ENCODE measurements at places on chromosomes 16 and 17.

DNA sequence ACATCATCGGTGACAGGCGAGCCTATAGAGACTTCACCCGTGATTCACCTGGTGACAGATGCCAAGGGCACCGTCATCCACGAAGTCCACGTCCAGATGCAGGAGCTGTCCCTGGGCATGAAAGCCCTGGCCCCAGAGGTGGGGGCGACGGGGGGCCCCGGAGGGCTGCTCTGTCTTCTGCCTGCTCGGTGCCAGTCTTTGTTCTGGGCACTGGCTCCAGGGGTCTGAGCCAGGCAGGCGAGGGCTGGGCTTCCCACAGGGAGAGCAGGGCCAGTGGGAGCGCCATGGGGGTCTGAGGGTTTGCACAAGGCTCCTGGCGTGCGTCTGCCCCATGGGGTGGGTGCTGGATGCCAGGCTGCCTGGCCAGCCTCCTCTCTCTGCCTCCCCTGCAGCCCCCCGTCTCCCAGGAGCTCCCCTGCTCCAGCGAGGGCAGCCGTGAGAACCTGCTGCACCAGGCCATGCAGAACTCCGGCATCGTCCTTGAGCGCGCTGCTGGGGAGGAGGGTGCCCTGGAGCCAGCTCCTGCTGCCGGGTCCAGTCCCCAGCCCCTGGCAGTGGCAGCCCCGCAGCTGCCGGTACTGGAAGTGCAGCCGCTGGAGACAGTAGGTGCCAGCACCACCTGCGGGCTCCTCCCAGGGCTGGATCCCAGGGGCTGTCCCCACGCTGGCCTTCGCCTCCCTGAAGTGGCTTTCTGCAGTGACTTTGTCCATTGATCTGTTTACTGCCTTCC is 3.0 kb upstream of the DNASE1L2 start:
- DNase-seq: no peak

GRCh38 chr17:13490906-13491482 is 110.7 kb downstream of the HS3ST3A1 start:
- DNase-seq: no peak

DNA sequence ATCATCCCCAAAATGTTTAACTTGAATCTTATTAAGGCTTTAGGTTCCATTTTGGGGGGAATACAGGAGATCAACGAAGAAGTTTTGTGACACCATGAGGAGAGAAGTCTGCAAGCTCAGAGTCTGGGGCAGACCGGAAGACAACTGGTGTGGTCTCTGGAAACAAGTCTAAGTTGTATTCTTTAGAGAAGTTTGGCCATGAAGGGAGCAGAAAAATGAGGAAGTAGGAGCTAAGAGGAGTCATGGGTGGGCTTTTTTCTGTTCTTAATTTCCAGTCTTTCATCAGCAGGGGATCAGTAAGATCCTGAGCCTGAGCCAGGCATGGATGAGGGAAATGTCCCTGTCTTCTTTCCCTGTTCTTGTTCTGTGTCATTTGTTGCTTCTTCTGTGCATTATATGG is 35.8 kb upstream of the NF1 start:
- no peak for DNase-seq

DNA sequence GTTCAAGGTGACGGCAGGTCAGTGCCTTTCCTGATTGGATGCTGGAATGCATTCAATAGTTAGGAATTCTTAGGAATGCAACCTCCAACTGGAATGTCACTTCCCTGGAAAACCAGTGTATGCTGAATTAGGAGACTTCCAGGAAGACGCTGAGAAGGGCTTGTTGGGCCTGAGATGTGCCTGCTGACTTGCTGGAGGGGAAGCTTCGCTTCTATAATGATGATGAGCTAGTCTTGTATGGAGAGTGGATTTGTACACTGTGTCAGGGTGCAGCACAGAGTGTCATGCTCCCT is 45.6 kb downstream of the SMPD3 start:
- DNase-seq: no peak

GRCh38 chr17:74778960-74779359 is 2.8 kb upstream of the NAT9 start:
- DNase-seq: no peak

DNA sequence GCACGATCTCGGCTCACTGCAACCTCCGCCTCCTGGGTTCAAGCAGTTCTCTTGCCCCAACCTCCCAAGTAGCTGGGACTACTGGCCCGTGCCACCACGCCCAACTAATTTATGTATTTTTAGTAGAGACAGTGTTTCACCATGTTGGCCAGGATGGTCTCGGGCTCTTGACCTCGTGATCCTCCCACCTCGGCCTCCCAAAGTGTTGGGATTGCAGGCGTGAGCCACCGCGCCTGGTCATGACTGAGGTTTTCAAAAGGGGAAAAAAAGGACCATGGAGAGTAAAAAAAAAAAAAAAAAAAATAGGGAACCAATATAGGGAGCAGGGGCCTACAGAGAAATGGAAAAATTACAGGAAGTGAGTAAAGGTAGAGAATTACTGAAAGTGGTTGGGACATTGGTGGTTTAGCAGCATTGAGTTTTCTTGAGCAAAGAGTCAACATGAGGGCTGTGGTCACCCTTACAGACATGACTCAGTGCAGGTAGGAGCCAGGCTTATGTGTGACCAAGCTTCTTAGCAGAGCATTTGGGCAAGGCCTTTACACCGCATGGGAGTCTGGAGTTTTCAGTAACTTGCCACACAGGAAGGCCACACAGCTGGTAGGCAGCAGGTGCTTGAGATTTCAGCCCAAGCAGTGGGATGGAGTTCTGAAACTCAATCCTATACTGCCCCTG is 447.3 kb downstream of the HS3ST3B1 start:
- no peak for DNase-seq

GRCh38 chr16:46973207-46973995 is at the start of gene DNAJA2:
TSS of gene DNAJA2 (minus strand) at chr16:46973674. CDS start at chr16:46973572, 102 bp downstream.
- DNase-seq: peak; percentile 81

DNA sequence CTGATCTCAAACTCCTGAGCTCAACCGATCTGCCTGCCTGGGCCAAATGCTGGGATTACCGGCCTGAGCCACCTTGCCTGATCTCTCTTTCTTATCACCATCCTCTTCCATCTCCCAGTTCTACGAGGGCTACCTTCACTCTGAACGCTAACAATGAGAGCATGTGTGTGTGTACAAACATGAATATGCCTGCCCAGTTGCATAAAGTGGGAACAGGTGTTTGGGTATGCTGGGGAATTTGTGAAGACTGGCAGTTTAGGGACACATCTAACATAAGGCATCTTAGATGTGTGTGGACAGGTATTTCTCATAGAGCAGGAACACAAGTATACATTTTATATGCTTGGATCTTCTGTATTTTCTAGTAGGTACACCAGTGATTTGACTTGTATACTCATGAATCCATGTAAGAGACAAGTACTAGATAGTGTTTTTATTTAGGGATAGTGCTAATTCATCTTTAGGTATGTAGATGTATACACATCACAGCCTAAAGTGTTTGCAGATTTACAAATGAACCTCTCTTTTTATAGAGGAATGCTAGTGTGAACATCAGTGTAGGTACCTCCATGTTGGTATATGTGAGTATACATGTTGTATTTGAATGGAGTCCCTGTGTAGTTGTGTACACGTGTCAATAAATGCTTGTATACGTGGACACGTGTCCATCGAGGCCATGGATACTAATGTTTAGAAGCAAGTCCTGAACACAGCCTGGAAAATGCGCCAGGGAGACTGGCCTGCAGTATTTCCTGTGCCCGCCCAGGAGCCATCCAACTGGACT is 1.2 kb upstream of the DLX4 start:
- no peak for DNase-seq

GRCh38 chr16:14187517-14188338 is 116.6 kb downstream of the MRTFB start:
- no peak for DNase-seq
